ENCODE measurements at places on chromosomes 11 and 22. TPM values are rescaled to one million over a fixed set of nuclear protein-coding genes. Genes with fewer than 3 reads are reported as not detected.

GRCh38 chr11:32353884-32354283 lies 81.5 kb downstream of the WT1 start:
- DNase-seq = no peak

GRCh38 chr11:77127920-77128691 lies at the start of gene MYO7A:
Gene MYO7A, plus strand, starts transcription at chr11:77128246. Its CDS starts 2,389 bp downstream, at chr11:77130635.
- peak; percentile 61 for DNase-seq

- no peak for DNase-seq
These were observed 4786.8 kb upstream of the OR11H1 start for GRCh38 chr22:10741210-10741609.

- peak; percentile 82 for DNase-seq
These were observed 1.6 kb downstream of the NCR3LG1 start for GRCh38 chr11:17352950-17353820.

GRCh38 chr22:42993651-42994275 lies 21.2 kb downstream of the PACSIN2 start:
- peak; percentile 59 for DNase-seq

DNA sequence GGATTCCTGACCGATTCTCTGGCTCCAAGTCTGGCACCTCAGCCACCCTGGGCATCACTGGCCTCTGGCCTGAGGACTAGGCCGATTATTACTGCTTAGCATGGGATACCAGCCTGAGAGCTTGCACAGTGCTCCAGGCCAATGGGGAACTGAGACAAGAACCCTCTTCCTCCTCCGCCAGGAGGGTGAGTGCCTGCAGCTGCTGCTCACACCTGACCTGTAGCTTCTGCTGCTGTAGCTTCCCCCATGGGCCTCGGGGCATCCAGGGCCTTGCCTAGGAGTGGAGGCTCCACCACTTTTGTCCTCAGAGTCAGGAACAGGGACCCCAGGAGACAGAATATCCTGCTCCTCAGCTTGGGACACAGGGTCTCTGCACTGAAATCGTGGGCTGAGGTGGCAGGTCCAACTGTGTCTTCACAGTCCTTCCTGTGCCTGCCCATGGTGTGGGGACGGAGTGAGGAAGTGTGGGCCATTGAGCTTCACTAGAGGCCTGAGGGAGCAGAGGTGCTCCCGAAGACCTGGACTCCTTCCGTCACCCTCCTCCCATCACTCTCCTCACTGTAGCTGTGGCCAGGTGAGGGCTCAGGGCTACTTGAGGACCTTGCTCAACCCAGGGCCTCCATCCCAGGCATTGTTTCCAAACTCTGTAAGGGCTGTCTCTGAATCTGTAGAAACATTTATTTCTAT lies 103.8 kb downstream of the ZNF280B start:
- no peak for DNase-seq

GRCh38 chr22:40407021-40407761 lies 36.8 kb downstream of the SGSM3 start:
- DNase-seq = no peak

DNA sequence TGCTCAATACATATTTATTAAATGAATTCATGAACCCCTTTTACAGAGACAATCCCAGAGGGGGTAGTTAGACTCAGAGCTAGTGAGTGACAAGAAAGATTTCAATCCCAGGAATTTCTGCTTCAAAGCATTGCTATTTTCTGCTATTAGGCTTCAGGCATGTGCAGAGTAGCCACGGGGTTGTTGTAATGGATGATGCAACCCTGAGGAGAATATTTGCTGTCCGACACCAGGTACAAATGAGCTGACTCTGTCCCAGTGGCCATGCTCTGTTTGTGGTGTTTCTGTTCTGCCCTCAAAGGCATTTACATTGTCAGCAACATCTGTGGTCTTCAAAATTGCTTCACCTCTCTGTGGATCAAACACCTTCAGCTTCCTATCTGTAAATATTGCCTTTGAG lies 102.6 kb downstream of the CSNK2A3 start:
- peak; percentile 8 for DNase-seq

GRCh38 chr22:38239101-38239761 lies 33.6 kb downstream of the TMEM184B start:
- peak; percentile 94 for DNase-seq

Gene OR8D1
- total RNA-seq = 0.32 TPM

Gene DGCR2
- 44.8 TPM for total RNA-seq

Gene MPZL2
- not detected for total RNA-seq

Gene SCYL1
- total RNA-seq = 125 TPM

Gene BARX2
- total RNA-seq = not detected
